Right atrium auricular region (tissue), 2 donors: ENCODE measurements at places on chromosomes 7 and 10. TPM values are rescaled to one million over a fixed set of nuclear protein-coding genes. Genes with fewer than 3 reads are reported as not detected.

The UTF1 gene
- not detected for total RNA-seq

The STEAP1B gene
- not detected for total RNA-seq

The VWC2 gene
- 1.7 TPM for total RNA-seq

The CALHM1 gene
- not detected for total RNA-seq

The LRIT1 gene
- total RNA-seq, result not detected

The IFRD1 gene
- 11.2 TPM for total RNA-seq

The GPR26 gene
- not detected for total RNA-seq

The VWDE gene
- 14.4 TPM for total RNA-seq

The CD36 gene
- 1,029 TPM for total RNA-seq

The NRP1 gene
- 54.6 TPM for total RNA-seq

The PRSS1 gene
- not detected for total RNA-seq

The RARRES2 gene
- 105 TPM for total RNA-seq

The MAD1L1 gene
- total RNA-seq, result 31.9 TPM

The NPY4R gene
- not detected for total RNA-seq

GRCh38 chr10:89738551-89739209, 37.3 kb downstream of the KIF20B start:
- DNase-seq, result no peak

- DNase-seq, result no peak
Observed at GRCh38 chr7:43921423-43921822, 4.8 kb upstream of the UBE2D4 start.

GRCh38 chr7:5173496-5173895, 16.5 kb upstream of the WIPI2 start:
- DNase-seq, result no peak

- no peak for DNase-seq
Observed at GRCh38 chr10:47189802-47190201, 110.2 kb upstream of the GDF10 start.

DNA sequence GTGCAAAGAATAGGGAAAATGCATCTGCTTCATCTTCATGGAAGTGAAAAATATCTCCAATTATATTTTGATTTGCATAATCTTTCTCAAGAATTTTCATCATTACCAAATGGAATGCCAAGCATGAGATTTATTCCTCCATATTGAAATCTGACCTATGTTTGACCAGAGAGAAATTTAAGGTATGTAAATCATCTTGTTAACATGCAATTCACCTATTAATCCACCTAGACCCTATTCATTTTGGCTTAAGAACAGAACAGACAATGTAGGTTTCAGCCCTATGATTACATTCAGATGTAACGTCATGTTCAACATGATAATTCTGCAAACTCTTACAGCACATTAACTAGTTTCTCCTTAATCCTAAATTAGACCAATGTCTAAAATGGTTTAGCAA, 30.8 kb upstream of the TMEM140 start:
- DNase-seq, result no peak

GRCh38 chr7:2523941-2524807, 4.6 kb downstream of the LFNG start:
- peak; percentile 85 for DNase-seq

DNA sequence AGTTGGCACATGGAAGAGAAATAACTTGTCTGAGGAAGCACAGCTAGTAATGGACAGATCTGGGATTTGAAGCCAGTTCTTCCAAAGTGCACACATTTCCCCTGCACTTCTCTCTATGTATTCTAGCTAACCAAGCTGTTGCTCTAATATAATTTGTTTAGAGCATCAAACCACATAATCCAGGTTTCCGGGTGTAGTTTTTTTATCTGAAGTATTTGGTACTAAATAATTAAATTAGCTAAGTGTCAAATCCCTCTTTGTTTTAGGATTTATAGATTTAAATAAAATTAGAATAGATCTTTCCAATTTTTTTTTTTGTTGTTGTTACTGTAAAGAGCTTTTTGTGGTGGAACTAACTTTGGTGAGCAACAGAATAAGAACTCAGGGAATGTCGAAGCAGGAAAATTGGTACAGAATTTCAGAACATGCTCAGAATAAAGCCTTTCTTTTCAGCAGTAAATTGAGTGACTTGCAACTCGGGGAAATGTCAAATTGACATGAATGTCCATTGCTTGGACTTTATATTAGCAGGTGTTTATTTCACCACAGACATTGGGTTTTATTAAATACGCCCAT, 33.7 kb downstream of the CAMK1D start:
- DNase-seq, result no peak

GRCh38 chr7:80060218-80060806, 74.3 kb upstream of the GNAI1 start:
- no peak for DNase-seq

- no peak for DNase-seq
Observed at GRCh38 chr10:34906067-34906965, 91.2 kb upstream of the PARD3 start.

DNA sequence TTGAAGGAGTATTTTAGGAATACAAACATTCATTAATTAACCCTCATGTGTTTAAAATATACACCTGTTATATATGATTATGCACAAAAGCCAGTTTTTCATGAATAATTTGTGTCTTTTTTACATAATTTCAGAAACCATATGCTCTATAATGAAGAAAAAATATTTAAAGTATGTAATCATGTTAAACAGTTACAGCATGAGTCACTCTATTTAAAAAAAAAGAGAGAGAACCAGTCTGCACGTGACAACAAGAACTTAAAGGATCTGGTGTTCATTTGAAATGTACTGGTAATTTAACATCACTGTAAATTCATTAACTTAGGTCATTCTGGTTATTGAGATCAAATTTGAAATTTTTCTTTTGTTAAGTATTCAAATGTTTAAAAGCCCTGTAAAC, 228.5 kb downstream of the CACNB2 start:
- no peak for DNase-seq

GRCh38 chr10:110811791-110812581, 59.7 kb upstream of the PDCD4 start:
- peak; percentile 70 for DNase-seq

DNA sequence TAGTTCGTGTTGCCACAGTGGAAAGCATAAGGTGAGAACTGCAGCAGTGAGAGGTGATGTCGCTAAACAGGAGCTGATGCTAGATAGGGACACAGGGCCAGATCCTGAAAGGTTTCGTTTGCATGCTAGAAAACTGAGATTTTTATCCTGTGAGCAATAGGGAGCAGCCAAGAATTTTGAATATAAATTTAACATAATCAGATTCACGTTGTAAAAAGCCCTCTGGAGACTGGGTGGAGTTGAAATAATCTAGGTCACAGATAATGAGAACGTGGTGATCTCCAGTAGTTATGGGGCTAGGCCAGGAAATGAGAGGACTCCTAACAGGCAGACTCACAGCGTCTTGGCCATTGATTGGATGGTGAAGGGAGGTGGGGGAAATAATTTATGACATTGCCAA, 92.1 kb upstream of the IMMP2L start:
- no peak for DNase-seq

DNA sequence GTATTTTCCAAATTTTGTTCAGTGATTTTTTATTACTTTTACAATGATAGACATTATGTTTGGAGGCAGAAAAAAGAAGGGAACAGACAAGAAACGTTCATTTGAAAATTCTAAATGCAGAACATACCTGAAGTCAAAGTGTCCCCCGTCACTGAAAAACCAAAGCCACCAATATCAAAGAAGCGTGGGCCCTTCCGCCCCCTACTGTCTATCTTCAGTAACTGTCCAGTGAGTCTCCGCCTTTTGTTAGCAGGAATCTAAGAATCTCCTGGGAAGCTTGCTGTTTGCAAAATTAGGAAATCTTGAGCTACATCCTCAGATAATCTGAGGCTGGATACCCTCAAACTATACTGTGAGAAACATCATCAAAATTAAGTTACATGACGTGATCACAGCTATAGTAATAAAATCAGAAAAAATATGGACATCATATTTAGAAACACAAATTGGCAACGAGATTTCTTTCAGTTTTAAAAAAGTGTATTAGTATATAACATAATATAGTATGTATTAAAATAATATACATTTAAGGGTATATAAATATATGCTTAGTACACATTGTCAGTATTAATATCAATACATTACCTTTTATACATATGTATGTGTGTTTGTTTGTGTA, 169.3 kb upstream of the AKR1E2 start:
- DNase-seq, result peak; percentile 79

DNA sequence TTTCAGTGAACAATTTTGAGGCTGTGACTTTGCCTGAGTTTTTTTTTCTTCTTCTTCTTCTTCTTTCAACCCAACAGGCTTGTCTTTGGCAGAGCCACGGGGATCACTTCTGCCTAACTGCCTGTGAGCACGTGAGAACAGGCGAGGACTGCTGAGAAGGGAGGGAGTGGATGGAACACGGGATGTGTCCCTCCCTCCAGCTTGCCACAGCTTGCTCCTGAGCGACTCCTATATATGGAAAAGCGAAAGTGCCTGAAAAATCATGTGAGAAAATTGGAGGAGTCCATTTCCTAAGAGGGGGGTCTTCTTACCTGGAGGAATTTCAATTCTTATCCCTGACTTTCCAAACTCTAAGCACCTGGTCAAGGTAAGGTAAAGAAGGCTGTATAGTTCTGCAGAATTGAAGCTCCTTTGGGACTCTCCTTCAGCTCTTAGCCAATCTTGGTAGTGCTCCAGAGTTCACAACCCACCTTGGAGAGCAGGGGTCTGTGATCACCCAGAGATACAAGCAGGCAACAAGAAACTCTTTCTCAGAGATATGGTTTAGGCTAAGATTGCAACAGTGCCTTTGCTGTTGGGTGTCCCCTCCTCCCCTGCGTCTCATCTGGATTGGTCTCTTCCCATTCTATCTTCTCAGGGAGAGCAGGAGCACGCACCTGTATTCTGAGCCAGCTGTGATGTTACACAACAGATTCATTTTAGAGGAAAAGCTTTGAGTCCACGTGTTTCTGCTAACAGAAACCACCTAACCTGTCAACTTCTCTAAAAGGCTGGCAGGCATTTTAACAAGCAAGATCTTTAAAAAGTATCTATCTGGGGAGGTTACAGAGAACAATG, at the start of gene MAT1A:
Gene MAT1A (minus strand): TSS at position 208 of the 837 bp plus-strand sequence. CDS start 235 bp downstream, outside the sequence.
- no peak for DNase-seq

DNA sequence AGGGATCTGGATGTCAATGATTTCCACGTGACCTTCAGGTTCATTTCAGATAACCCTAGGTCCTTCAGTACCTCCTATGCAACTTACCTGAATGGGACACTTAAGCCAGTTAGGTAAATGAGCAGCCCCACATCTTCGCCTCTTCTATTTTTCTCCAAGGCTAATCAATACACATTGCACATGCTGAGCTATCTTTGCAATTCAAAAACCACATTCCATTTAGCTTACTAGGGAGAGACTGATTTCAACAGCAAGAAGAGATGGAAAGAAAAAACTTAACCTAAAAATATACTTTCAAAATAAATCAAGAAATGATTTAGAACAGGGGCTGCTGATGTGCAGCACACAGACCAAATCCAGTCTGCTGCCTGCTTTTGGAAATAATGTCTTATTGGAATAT, 81.8 kb upstream of the CDCA7L start:
- DNase-seq, result no peak
